ENCODE measurements at places on chromosomes 11 and 22.

DNA sequence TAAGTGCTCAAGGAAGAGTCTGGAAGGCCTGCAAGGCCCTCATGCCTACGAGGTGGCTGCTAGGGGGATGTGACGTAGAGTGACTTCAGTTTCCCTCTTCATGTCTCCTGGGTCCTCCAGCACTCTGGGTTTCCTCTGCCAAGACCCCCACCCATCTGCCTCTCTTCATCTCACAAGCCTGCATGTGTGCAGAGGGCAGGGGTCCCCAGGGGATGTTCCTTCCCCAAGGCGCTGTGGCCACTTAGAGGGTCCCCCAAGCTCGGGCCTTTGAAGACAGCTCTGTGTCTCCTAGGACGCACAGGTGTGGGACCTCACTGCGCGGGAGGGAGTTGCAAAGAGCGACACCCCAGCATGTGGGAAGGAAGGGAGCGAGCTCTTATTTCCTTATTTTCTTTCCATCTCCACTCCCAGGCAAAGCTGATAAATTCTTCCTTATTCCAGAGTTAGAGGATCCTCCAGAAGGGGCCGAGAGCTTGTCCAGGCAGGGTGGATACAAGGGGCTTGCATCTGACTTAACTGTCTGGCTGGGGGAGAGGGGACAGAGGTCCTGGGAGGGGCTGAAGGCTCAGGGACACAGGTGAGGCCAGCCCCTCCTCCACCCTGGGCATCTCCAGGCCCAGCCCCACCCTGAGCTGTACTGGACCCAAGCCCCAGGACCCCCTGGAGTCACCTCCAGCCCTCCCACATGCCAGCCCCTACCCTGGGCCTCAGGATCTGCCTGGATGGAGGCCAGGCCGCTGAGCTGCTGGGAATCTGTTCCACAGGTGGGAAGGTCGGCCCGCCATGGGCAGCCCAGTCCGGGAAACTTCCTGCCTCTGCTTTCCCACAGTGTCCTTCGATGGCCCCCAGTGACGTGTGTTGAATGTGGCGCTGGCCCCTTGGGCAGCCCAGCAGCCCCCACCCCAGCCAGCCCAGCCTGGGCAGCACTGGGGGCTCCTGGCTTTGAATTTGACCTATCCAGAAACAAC, 59.7 kb upstream of the KCNQ1OT1 start:
- DNase-seq, result no peak

GRCh38 chr22:27588268-27588667, 213.3 kb downstream of the MN1 start:
- no peak for DNase-seq

DNA sequence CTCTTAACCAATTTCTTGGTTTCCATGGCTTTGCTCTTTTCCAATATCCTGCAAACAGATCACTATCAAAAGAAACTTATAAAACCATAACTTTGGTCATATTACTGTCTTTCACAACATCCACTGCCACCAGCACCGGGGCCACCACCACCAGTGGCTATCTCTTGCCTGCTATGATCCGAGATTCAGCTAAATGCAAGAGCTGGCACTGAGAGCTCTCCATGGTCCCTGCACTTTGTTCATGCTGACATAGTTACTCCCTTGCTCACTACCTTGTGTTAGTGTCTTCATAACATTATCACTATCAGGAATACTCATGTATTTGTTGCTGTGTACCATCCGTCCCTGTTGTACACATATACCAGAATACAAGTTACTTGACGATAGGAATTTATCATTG, 299.0 kb downstream of the ETS1 start:
- no peak for DNase-seq

DNA sequence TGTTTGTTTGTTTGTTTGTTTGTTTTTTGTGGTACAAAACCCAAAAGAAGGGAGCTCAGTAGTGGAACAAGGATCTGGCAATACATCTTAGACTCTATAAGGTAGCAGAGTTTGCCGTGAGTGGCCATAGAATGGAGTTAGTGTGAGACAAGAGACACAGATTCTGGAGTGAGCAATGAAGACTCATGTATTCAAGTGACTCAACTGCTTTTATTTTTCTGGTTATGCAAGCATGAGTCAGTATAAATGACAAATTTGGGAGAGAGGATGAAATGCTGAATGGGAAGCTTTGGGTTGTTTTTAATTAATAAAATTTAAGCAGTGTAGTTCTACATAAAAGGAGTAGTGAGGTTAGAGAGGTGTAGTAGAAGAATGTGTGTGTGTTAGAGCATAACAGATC, 143.6 kb upstream of the ANO5 start:
- no peak for DNase-seq

- DNase-seq, result no peak
Measured at GRCh38 chr11:57126766-57127400, 54.9 kb upstream of the LRRC55 start.

GRCh38 chr11:36013950-36014897, 70.4 kb downstream of the LDLRAD3 start:
- no peak for DNase-seq

GRCh38 chr11:9075556-9075955, 15.8 kb downstream of the SCUBE2 start:
- no peak for DNase-seq

DNA sequence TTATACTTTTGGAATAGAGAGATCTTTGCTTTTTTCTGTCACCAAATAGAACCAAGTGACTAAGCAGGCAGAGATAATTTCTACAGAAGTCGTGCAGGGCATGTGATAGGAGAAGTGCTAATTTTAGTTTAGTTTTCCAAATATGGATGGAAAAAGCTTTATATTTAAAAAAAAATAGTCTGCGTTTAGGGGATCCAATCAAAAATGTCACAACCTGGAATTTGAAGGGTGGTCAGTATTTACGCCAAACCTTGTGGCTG, 165.7 kb downstream of the LDLRAD3 start:
- no peak for DNase-seq

DNA sequence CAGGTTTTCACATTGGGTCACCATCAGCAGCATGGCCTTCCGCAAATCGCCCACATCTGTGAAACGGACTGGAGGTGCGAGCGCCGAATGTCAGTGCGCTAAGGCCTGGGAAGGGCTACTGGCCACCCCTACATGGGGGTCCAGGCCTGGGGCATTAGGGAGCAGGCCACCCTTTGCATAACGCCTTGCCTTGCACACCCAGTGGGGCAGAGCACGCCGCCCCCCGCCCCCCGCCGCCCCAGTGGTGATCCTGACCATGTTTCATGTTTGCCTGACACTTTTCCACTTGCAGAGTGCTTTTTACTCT, 2.6 kb downstream of the GRK2 start:
- DNase-seq, result no peak

GRCh38 chr11:111325259-111325658, 26.9 kb downstream of the POU2AF3 start:
- DNase-seq, result no peak

DNA sequence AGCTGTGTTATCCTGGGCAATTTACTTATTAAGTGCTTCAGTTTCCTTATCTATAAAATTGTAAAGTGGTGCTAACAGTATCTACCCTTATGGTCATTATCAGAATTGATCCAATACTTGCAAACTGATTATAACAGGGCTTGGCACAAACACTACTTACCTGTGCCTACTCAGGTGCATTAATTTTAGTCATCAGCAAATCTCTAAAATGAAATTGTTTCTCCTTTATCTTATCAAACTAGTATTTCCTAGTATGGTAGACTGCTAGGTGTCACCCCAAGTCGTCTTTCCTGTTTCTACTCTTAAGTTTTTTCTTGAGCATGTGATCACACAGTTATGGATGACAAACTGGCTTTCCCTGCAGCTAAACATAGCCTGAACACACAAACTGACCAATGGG, 4.3 kb upstream of the SLC25A17 start:
- DNase-seq, result no peak

- no peak for DNase-seq
Measured at GRCh38 chr22:38136607-38137006, 26.1 kb upstream of the BAIAP2L2 start.

GRCh38 chr22:27780161-27780575, 21.4 kb downstream of the MN1 start:
- DNase-seq, result no peak

DNA sequence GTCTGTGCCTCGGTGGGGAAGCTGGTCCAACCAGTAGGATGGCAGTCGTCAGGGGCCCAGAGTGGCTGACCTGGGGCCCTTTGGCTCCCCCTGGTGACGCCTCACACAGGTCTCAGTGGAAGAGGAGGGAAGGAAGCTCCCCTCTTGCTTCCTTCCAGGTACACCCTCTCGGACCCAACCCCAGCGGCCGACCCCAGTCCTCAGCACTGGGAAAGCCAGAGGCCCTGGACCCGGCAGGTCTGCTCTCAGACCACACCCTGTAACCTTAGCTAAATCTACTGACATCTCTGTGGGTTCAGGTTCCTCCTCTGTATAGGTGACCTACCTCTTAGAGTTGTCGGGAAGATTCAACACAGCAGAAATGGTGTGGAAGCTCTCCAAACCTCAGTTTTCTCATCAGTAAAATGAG, 3.4 kb upstream of the SCUBE1 start:
- DNase-seq, result no peak

DNA sequence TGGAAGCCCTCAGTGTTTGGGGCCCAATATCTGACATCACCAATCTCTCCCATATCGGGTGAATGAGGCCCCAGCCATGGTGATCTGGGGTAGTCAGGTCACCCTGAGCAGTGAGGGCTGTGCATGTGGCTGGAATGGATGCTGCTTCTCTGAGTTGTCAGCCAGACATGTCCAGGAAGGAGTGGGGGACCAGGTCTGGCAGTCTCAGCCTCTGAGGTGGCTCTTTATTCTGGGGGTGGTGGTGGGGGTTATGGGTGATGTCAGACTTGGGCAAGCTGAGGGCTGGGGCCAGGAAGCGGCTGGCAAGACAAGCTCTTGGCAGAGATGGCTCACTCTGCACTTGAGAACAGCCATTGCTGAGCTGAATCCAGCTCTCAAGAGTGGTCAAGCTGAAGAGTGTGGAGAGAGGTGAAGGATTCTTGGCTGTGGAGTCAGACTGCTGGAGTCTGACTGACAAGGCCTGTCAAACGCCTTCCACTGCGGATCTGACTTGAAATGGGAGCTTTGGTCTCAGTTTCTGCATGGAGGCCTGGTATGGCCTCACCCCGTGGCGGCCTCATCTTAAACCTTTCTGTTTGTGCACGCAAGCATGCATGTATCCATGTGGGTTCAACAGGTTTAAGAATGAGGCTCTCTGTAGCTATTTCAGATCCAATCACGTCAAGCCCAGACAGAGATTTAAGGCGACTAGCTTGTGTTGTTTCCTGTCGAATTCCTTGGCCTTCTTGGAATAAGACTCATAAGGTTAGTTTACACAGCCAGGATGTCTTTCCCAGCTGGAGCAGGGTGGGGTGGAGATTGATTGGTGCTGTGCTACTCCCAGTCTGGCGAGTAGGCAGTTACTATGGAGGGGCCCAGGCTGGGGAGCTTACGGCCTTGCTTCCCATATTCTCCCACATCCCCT, 83.9 kb upstream of the TIMP3 start:
- DNase-seq, result no peak

GRCh38 chr11:66243782-66244535, 24.5 kb upstream of the RAB1B start:
- no peak for DNase-seq

GRCh38 chr11:128784059-128784804, 82.9 kb downstream of the KCNJ1 start:
- DNase-seq, result peak; percentile 56

GRCh38 chr11:128324531-128325141, 262.7 kb downstream of the ETS1 start:
- DNase-seq, result no peak

DNA sequence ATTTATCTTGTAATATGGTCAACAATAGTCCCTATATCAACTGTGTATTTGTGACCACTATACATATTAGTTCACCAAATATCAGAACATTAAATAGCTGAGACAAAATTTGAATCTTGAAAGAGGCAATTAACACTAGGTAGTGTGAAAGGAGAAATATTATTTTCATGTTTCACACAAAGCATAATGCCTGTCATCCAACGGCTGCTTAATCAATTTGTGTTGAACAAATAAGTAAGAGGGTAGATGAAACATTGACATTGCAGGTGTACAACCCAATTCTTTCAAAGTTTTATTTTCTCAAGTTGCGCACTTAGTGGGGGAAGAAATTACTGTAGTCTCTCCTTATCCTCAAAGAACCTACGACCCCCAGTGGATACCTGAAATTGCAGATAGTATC, 3.4 kb upstream of the OR8I2 start:
- DNase-seq, result no peak
